ENCODE measurements at places on chromosomes 13 and 19. TPM values are rescaled to one million over a fixed set of nuclear protein-coding genes. Genes with fewer than 3 reads are reported as not detected.

The SHISA7 gene
- total RNA-seq = not detected

The SIGLEC5 gene
- not detected for total RNA-seq

The KDELR1 gene
- 131 TPM for total RNA-seq

The SBK2 gene
- not detected for total RNA-seq

The NKPD1 gene
- not detected for total RNA-seq

The CEACAM16 gene
- total RNA-seq = not detected

The INSL3 gene
- not detected for total RNA-seq

The BICRA gene
- 4.4 TPM for total RNA-seq

The C1QTNF9 gene
- not detected for total RNA-seq

The LRP3 gene
- 31.0 TPM for total RNA-seq

The SPTBN4 gene
- total RNA-seq = 3.5 TPM

The LYPD5 gene
- 0.65 TPM for total RNA-seq

The RUVBL2 gene
- total RNA-seq = 121 TPM

The IGSF23 gene
- total RNA-seq = 0.26 TPM

The TTC9B gene
- total RNA-seq = not detected

The ZNF737 gene
- total RNA-seq = 11.1 TPM

The SERP2 gene
- 6.8 TPM for total RNA-seq

The PCDH9 gene
- total RNA-seq = 4.1 TPM

The NKG7 gene
- not detected for total RNA-seq

The DCUN1D2 gene
- total RNA-seq = 11.8 TPM

The RNF225 gene
- total RNA-seq = not detected

The SWSAP1 gene
- total RNA-seq = 0.43 TPM

The WASF3 gene
- 18.8 TPM for total RNA-seq

The IZUMO2 gene
- total RNA-seq = not detected

The SYDE1 gene
- 33.3 TPM for total RNA-seq

The C2CD4C gene
- not detected for total RNA-seq

The ANKRD24 gene
- total RNA-seq = 0.97 TPM

The PODNL1 gene
- total RNA-seq = 7.6 TPM

The METTL21C gene
- 0.11 TPM for total RNA-seq

The C1QTNF9B gene
- not detected for total RNA-seq

All from articular chondrocyte of knee joint (primary cell).